ENCODE measurements at places on chromosomes 4 and X. TPM values are rescaled to one million over a fixed set of nuclear protein-coding genes. Genes with fewer than 3 reads are reported as not detected.

Gene PIR
- 21.4 TPM for total RNA-seq

- no peak for DNase-seq
These were observed 58.7 kb upstream of the EMCN start for GRCh38 chr4:100576570-100576969.

Gene PPEF1
- total RNA-seq = 1.7 TPM

Gene MAGEA2B
- not detected for total RNA-seq

DNA sequence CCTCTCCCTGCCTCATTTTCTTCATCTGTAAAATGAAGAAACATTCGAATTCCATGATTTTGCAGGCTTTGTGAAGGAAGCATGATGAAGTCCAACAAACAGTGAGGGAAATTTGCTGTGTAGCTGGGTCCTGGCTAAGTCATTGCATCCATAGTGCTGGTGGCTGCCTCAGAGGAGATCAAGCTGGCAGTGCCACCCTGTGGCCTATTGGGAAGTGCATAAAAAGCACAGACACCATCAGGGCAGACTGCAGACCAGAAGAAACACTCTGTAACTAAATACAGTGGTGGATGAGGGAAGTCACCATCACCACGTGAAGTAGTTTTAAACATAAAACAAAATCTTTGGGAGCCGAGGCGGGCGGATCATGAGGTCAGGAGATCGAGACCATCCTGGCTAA is 40.7 kb upstream of the DDX3X start:
- DNase-seq = no peak

DNA sequence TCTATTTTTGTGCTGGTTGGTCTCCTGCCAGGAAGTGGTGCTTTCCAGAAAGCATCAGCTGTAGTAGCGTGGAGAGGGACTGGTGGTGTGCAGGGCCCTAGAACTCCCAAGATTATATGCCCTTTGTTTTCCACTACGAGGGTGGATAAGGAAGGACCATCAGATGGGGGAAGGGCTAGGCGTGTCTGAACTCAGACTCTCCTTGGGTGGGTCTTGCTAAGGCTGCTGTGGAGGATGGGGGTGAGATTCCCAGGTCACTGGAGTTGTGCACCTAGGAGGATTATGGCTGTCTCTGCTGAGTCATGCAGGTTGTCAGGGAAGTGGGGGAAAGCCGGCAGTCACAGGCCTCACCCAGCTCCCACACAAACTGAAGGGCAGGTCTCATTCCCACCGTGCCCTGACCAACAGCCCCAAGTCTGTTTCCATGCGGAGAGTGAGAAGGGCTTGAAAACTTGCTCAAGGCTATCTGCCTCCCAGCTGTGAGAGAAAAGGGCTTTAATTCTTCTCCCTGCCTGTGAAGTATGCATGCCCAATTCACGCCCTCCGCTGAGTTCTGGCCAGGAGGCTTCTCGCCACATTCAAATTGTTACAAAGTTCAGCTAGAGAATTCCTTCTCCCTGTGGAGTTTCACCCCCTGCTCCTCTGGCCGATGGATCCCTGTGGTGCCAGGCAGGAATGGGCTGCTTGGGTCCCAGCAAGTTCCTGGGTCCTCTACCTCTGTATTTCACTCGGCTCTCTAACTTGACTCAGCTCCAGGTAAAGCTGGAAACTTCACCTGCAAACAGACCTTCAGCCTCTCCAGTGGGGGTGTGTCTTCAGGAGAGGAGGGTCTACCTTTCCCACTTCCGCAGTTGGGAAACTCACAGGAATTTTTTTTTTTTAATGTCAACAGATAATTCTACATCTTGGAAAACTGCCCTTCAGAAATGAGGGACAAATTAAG is 7.7 kb upstream of the CSTF2 start:
- DNase-seq = no peak

All from esophagus muscularis mucosa (tissue), 4 donors.